ENCODE measurements at places on chromosomes 5 and 9.

DNA sequence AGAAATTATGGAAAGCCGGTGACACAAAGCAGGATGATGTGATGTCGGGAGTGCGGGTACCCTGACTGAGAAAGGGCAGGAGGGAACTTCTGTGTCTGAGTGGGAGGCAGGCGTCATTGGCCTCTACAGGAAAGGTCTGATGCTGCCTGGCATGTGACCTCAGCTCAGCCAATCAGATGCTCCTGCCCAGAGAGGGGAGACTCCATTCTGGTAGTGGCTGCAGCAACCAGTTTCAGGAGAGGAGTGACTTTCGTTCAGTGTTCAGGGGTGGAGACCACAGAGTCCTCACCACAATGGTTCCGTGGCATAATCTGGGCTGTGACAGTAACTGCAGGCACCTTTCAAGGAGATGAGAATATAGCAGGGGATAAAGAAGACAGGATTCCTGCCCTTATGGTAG is 6.7 kb upstream of the SFXN1 start:
- no peak for DNase-seq

DNA sequence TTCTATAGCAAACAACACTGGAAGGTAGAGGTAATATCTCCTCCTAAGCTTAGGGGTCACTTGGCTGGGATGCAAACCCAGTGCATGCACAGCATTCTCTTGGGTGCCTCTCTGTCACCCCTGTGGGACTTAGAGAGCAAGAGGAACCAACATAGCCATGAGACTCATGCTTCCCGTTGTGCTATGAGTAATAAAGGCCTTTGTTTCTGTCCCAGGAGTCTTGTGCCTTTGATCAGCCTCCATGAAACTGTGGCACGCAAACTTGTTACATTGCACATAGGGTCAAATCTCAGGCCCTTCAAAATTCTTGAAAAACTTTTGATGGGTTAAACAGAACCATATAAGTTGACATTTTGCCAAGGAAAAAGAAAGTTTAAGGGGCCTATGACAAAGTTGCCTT is 272.8 kb downstream of the TAF11L14 start:
- DNase-seq: no peak

GRCh38 chr9:95438561-95439357 is 78.0 kb downstream of the PTCH1 start:
- no peak for DNase-seq

DNA sequence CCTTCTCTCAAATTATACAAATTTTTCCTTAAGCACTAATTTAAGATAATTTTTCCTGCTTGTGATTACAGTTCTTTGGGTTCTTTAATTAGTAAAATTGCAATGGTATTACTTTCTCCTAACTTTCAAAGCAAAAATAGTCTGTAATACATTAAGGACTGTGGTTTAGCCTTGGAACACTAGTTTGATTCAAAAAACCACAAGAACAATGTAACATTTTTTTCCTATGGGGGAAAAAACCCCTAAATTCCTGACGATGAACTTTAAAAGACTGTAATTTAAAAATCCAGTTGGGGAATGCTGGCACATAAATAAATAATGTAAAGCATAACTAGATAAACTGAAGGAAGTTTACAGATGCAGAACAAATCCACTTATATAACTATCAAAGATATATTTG is 65.3 kb downstream of the CDC14B start:
- no peak for DNase-seq

GRCh38 chr5:115022303-115022702 is 147.4 kb downstream of the TRIM36 start:
- no peak for DNase-seq

- DNase-seq: no peak
Observed at GRCh38 chr9:8653855-8654254, 854.3 kb upstream of the DMAC1 start.

DNA sequence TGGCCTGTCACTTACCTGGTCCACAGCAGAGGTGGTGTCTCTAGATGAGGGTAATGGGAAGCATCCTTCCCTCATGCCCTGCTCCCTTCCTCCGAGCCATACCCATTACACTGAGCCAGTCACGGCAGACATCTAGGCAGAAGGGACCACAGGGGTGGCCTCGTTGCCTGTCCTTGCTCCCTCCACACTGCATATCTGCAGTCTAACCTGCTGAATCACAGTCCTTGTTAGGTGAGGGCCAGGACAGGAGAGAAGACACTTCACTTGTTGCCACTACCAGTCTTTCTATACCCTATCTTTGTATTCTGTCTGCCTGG is 18.4 kb upstream of the SPINK4 start:
- DNase-seq: no peak

GRCh38 chr9:125515281-125515680 is 191.7 kb downstream of the MAPKAP1 start:
- no peak for DNase-seq
